ENCODE measurements at places on chromosomes 3 and 15.

DNA sequence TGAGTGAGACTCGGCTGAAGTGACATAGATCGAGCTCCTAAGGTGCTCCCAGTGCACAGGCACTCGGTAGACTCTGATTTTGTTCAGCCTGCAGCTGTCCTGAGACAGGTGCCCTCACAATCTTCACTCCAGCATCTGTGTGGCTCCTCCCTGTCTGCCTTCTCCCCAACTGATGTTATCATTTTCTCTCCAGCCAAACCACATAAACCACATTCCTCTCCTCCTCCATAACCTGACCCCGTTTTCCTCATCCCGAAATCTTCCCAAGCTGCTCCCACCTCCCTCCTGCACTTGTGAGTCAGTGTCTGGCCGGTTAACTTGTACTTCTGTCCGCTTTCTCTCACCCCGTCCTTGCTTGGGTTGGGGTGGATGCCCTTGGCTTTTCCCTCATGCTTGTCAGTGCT, 93.3 kb upstream of the HACD2 start:
- no peak for DNase-seq

DNA sequence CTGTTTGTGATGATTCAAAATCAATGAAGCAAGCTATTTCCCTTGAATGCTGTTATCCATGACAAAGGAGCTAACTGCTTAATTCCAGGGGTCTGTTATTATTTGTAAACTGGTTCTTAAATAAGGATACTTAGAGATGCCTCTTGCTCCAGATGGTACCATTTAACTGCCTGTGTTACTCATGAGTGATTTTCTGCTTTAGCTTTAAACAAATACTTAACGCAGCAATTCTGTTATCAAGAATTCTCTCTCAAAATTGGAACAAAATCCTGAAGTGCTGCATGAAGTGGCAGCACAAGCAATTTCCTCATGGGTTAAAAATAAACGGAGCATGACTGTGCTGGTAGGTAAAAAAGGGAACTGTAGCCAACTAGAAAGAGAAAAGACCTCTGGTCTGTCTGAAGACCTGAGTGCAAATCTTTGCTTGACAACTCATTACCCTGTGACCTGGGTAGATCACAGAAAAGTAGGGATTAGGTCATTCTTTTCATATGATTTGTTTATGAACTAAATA, 62.5 kb upstream of the GBE1 start:
- peak; percentile 32 for DNase-seq

DNA sequence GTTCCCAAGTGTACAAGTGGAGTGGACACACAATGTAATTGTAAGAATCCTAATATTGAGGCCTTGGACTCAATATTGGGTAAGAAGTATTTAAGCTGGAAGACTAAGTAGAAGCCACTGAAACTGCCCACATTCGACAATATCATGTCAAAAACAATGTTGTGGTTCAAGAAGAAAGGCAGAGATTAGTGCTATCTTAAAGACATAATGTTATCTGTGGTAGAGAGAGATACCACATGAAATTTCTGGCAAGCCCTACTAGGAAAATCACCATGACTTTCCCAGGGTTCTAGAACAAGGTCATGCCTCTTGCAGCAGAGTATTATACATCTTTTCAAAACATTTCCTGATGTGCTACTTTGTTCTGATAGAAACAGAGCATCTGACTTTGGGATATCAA, 192.6 kb downstream of the RAP2B start:
- no peak for DNase-seq

DNA sequence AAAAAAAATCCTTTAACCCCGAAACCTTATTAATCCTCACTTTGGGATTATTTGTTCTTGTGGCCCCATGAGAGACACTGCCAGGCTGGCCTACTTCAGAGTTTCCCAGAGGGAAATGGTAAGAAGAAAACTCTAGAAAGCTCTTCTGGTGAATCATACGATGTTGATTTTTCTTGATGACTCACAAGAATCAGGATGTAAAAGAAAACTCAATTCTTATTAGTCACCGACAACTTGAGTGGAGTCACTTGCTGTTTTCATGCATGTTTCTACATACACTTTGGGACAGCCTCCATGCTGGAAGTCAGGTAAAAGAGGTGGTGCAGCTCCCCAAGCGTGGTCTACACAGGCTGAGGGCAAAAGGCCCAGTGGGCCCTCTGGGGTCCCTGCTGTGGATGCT, 42.8 kb downstream of the MYO5C start:
- DNase-seq = no peak

DNA sequence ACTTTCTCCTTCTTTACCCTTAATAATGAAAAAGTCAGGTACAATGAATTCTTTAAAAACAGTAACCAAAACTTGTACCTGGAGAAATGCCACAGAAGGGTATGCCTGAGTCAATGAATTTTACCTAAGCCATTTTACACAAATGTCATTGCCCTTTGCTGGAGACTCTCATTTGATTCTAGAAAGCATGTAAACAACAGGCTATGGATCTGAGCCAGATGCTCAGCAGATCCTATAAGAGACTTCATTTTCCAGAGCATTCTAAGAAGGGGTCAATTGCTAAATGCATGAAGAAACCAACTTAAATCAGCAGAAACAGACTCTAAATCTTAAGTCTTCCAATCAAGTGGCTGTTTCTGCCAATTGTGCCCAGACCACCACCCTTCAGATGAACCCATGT, 83.8 kb upstream of the GALNT15 start:
- DNase-seq = no peak

GRCh38 chr15:82172506-82172905, 90.0 kb downstream of the EFL1 start:
- DNase-seq = no peak

GRCh38 chr3:57234613-57235575, 7.4 kb downstream of the APPL1 start:
- peak; percentile 61 for DNase-seq

DNA sequence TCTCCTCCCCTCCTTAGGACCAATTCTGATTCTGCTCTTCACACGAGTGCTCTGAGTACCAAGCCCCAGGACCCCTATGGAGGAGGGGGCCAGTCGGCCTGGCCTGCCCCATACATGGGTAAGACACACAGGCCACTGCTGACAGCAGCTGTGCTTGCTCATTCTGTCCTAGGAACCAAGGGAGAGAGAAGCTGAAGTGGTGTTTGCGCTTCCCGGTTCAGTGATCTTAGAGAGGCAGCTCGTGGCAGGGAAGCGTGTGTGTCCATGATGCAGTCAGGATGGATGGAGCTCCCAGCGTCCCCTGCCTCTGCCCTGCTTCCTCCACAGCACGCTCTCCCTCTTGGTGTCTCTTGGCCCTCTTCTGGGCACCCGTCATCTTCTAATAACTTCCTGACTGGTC, 77.6 kb downstream of the CRTC3 start:
- no peak for DNase-seq

DNA sequence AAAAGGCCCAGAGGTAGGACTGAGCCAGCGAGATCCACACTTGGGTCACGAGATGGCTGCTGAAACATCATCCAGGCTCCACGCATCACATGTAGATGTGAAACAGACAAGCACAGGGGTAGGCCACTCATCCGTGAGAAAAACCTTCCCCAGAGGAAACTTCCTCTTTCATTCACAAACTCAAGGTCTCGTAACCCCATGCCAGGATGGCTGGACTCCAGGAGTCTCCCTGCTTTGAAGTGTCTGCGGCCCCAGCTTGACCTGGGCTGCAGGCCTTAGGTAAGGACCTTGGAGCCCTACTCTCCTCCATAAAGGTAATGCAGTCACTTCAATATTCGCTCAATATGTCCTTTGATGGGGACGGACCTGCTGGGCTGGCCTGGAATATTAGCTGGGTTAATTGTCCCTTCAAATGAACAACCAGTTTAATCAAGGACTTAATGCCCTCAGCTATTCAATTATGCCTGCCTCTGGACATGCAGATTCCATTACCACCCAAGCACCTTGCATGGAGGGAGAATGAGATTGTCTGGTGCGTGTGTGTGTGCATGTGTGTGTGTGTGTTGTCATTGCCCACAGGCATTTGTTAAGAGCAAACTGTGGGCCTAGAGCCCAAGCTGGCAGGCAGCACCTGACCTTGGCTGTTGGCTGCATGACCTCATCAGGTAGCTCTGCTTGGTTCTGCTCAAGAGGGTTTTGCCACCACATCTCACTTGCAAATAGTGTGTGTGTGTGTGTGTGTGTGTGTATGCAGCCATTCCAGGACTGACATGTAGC, 186.9 kb upstream of the TLE3 start:
- no peak for DNase-seq

DNA sequence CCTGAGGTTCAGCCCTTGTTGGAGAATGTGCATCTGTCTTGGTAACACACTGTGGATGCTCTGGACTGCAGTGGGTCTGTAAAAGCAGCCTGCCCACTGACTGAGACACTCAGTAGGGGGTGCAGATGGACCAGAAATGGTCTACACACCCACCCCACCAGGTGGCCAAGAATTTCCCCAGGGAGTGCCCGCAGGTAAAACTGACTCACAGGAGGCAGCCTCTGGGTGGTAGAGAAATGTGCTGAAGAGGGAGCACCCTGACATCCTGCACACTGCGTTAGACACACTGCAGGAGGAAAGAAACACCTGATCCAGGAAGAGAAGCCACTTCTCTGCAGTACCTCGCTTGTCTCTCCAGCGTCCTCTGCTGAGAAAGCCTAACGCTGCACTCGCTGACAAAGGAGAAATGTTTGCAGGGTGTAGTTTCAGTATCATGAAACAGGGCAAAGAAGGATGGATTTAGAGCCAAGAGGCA, 109.5 kb upstream of the ABHD17C start:
- no peak for DNase-seq
